ENCODE measurements at places on chromosomes 1 and 21.

GRCh38 chr1:61950418-61950817, 208.1 kb downstream of the PATJ start:
- DNase-seq: no peak

GRCh38 chr1:44636688-44637598, 37.3 kb downstream of the TMEM53 start:
- DNase-seq: no peak

DNA sequence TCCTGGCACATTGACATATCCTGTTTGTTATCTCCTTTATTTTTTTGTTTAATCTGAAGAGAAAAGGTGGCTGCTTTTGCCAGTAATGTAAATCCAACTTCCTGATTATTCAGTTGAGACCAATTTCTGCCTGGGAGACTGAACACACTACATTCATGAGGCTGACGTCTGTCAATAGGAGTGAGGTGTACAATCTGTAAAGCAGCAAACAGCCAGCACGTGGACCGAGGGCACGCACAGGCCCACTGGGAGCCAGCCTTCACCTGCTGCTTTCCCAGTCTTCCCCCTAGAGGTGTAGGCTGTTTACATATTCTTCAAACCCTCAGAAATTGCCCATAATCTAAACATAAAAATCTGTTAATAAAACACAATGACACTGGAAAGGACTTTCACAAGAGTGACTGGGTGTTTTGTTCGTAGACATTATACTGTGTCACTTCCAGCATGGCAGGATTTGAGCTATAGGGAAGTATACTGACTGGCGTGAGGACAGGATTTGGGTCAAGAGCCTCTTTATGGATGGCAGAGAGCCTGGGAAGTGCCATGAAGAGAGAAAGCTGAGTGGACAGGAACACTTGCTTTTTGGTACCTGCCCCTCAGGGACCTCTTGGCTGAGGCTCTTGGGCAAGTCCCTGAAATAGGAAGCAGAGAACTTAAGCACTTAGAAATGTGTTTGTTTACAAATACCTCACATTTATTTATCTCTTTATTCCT, 552.9 kb upstream of the CAMK1G start:
- no peak for DNase-seq

DNA sequence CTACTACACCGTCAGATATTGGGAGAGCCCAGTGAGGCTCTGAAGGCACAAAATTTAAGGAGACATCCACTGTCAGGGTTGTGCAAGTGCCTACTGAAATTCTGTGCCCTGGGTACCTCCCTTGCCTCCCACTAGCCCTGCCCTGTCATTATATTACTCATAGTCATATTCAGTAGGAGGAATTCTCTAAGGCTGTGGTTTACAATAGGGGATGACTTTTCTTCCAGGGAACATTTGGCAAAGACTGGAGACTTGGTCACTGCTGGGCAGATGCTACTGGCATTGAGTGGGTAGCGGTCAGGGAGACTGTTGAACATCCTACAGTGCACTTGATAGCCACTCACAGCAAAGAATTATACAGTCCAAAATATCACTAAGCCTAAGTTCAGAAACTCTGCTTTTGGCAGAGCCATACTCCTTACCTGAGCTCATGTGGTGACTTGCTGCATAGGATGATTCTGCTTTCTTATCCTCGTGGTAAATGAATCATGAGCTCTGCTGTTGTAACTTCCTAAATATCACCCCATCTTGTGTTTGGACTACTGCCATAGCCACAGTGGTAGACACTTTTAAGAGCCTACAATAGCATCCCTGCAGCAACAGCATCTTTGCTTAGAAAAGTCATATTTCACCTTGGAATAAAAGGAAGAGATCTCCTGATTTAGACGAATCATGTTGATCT, 563.4 kb upstream of the PLXNA2 start:
- DNase-seq: no peak

DNA sequence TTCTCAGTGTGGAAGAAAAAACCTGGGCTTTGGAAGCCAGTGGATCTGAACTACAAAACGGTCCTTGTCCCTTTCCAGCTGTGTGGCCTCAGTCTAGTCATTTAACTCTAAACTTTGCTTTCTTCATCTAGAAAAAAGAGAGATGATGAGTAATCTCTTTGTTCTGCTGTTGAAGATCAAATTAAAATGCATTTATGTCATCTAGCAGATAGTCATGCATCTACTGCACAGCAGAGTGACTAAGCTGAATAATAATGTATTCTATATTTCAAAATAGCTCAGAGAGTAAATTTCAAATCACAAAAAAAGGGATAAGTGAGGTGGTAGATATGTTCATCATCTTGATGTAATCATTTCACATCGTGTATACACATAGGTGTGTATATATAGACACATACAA, 473.2 kb downstream of the DSCAM start:
- no peak for DNase-seq

- no peak for DNase-seq
These were observed 39.5 kb upstream of the RGS16 start for GRCh38 chr1:182643699-182644098.
